ENCODE measurements at places on chromosomes 1 and 21.
A peak's percentile ranks its signal among the peaks of the same experiment; 100 is the strongest.

DNA sequence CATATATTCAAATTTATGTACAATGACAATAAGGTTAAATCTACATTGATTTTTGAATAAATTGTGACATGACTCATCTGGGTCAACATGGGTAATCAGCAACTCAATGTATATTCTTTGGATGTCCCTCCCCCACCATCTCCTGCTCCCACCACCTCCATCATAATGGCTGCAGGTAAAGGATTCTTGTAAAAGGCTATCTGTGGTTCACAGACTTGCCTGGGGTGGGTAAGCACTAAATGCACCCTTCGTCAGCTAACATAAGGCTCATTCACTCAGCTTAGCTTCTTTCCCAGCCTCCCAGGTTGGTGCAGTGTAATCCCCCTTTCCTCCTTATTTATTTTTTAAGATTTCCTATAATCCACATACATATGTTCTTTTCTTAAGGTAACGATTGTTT lies 355.7 kb upstream of the DPYD start:
- no peak for DNase-seq

DNA sequence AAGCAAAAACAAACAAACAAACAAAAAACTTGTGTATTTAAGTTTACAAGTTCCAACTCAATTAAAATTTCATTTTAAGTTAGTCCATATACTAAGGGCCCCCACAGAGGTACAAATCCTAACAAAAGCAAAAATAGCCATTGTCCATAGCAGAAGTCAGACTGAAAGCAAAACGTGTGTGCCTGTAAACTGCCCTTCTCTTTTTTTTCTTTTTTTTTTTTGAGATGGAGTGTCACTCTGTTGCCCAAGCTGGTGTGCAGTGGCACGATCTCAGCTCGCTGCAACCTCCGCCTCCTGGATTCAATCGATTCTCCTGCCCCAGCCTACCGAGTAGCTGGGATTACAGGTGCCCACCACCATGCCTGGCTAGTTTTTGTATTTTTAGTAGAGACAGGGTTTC lies 11.6 kb upstream of the IFNGR2 start:
- no peak for DNase-seq

GRCh38 chr1:162230096-162230495 lies 146.6 kb downstream of the SPATA46 start:
- no peak for DNase-seq

DNA sequence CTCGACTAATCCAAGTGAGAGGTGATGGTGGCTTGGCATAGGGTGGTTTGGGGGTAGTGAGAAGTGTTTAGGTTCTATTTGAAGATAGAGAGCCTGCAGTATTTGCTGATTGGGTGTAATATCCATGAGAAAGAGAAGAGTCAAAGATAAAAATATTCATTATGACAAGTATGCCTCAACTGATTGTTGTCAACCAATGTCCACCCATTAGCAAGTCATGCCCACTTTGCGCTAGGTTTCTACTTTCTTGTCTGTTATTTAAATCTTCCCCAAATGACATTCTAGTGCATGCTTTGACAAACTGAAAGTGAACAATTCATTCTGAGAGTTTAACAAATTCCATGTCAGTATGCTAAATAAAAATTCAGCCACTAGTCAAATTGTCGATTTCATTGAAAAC lies 3.8 kb upstream of the XCL1 start:
- no peak for DNase-seq

GRCh38 chr1:34829250-34829649 lies 30.3 kb downstream of the SMIM12 start:
- DNase-seq, result peak; percentile 40

- no peak for DNase-seq
Observed at GRCh38 chr1:65068202-65069010, 79.6 kb upstream of the AK4 start.

Measured in stimulated activated effector memory CD8-positive, alpha-beta T cell treated with anti-CD3 and anti-CD28 coated beads, Interleukin-12 subunit alpha, Interleukin-12 subunit beta, amount 100 ng/mL, for 72 hours (primary cell).